ENCODE measurements at places on chromosomes 12 and 14.
A peak's percentile ranks its signal among the peaks of the same experiment; 100 is the strongest.

DNA sequence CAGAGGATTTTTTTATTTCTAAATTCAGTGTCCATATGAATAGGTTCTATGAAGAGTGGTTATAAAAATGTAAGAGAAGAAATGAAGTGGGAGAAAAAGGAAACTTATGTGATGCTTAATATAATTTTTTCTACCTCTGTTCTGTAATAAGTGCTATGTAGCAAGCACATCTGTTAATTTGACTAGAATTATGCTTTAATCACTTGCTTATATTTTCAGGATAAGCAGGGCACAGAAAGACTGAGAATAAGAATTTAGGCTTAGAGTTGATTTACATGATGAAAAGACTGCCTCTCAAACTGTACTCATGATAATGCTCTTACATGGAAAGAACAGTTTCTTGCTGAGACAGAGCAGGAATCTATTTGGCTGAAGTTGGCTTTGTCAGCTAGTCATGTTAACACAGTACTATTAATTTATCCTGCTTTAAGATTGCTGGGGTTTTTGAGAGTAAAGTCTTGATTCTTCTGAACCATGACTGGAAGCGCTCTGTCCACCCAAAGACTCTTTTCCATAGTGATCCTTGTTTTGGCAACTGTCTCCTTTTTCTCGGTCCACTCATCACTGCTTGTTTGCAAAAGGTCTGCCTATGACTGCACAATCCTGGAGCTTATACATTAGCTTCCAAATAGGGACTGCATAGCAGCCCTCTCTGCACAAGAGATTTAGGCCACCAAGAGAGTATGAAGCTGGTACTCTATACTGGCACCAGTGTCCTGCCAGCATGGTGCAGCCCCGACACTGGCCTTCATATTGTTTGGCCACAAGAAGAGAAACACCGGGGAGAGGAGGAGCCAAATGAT lies 98.8 kb downstream of the AKAP6 start:
- no peak for DNase-seq

- peak; percentile 61 for DNase-seq
Observed at GRCh38 chr12:11763760-11764520, 114.5 kb downstream of the ETV6 start.

DNA sequence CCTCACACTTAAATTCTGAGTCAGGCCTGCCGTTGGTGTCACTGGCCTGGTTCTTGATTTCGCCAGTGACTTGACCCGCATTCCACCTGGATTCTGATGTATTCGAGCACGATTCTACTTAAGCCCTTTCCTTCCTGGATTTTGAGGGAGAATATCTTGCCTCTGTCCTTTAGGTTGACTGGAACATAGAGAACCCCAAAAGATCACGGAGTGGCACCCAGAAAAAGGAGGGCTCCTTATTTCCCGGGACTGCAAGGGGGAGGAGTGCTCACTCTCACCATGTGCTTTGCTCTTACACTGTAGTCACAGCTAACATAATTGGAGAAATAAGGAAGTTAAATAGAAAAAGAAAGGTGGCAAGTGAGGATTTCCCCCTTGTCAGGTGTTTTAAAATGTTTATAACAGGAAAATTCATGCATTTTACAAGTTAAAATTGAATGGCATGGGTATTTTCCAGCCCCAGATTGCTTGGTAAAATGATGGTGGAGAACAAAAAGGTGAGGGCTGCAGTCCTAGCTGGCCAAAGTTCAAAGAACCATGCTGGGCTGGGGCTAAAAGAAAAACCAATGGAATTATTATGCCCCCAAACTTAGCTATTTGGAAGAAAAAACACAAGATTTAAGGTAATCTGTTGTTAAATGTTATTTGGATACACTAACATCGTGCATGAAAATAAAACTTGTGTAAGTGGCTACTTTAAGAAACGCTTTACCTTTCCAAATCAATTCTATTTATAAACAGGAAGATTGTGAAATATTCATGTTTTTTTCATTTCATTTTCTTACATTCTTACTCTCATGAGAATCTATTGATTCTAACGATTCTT lies 8.9 kb downstream of the FOXA1 start:
- DNase-seq = no peak

GRCh38 chr12:83123039-83123438 lies 436.3 kb downstream of the TMTC2 start:
- DNase-seq = no peak

GRCh38 chr12:19440019-19440858 lies 947 bp downstream of the AEBP2 start:
- no peak for DNase-seq

- DNase-seq = no peak
Observed at GRCh38 chr14:68634874-68635595, 157.8 kb downstream of the ZFP36L1 start.

DNA sequence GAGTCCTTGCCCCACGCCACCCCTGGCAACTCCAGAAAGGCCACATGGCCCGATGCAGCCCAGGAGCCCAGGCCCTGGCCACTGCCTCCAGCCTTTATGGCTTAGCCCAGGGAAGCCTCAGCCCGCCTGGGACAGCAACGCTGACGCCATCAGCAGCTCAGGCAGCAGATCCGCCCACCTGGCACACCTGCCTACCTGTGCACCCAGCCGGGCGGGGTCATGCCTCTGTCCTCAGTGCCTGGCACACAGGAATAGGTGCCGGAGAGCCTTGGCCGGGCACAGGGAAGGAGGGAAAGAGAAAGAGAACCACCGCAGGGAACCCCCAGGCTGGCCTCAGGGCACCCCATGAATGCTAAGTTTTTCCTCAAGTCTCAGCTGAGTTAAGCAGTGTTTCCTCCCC lies 21.1 kb downstream of the BEGAIN start:
- DNase-seq = no peak

- no peak for DNase-seq
Observed at GRCh38 chr12:123491056-123491455, 33.1 kb downstream of the SNRNP35 start.

DNA sequence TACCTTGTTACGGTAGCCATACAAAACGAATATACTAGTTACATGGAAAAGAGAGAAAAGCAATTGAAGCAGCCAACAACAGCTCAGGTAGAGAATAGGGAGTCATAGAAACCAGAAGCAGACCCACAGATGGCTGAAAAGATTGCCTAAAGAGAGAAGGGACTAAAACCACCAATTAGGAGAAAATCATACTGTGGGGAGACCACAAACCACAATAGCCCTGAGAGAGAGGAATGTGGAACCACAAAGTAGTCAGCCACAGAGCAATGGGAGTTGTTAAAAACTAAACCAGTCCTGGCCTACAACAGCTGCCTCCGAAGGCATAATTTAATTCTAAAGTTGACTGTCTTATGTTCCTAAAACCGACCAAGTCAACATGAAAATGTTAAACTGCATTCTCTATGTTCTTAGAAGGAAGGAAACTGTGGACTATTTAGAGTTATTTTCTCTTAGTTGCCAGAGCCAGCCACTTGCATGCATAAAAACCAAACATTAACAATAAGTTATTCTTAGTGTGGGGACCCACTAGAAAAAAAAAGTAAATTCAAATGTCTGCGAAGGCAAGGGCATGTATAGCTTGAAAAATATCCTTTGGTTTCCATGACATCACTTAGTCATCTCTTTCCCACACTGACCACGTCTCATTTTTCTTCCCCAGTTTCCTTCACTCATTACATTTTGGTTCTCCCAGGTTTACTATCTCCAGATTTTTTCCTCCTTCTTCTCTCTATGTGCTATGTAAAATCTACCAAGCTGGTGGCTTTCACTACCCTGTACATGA lies 398.1 kb downstream of the NOVA1 start:
- peak; percentile 9 for DNase-seq

DNA sequence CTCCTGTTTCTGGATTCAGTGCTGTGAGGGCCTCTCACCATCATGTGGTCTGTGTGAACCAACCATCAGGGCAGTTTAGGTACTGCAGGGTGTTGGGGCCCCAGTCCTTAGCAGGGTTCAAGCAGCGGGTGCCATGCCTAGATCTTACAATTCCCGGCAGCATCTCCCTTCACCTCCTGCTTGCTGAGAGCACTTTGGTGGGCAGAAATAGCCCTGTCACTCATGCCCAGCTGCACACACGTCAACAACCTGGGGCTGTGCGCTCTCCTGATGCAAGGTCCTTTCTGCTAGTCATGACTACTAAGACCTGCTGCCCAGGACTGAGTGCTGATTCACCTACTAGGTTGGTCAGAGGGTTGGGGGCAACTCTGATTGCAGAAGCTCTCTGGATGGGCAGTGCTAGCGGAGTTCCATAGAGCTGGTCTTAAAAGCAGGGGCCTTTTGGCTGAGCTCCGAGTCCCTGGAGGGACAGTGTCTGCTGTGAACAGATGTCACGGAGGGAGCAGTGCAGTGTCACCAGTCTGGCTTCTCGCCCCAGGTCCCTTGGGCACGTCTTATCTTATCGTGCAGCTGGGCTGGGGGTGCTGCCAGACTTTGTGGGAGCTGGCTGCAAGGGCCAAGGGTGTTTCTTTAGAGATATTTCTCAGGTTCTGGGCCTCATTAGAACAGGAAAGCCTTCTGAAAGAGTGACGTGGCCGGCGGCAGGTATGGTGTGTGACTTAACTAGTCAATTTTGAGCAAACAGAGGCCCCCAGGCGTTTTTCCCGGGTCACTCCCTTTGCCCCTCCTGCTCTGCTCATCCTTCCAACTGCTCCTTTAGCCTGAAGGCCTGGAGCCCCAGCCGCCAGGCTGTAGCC lies 71.8 kb downstream of the NINJ2 start:
- no peak for DNase-seq

- DNase-seq = no peak
Observed at GRCh38 chr12:99476956-99477355, 170.6 kb upstream of the GARIN6 start.

GRCh38 chr12:130983328-130984017 lies 29.8 kb downstream of the ADGRD1 start:
- DNase-seq = no peak

GRCh38 chr12:64694130-64695040 lies 64.8 kb downstream of the GNS start:
- no peak for DNase-seq

DNA sequence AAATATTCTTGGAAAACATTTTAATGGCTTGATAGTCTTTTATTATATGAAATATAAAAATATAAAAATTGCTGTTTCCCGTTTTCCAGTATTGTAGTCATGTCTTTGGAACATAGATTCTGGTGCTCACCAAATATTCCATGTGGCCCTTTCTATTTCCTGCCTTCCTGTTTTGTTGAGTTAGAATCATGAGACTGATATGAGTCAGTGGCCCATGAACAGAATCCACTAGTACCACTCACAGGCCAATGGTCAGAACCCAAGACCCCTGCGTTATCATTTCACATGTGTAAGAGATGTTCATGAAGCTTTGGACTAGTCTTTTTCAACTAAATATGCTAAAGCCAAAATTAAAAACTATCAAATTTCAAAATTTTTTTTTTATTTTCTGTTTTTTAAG lies 56.9 kb downstream of the BICD1 start:
- DNase-seq = no peak

- peak; percentile 27 for DNase-seq
Observed at GRCh38 chr14:99995700-99996356, 69.4 kb upstream of the EVL start.

- DNase-seq = no peak
Observed at GRCh38 chr14:43786066-43786762, 720.9 kb downstream of the FSCB start.

- peak; percentile 31 for DNase-seq
Observed at GRCh38 chr14:38079268-38079667, 128.4 kb upstream of the SSTR1 start.

DNA sequence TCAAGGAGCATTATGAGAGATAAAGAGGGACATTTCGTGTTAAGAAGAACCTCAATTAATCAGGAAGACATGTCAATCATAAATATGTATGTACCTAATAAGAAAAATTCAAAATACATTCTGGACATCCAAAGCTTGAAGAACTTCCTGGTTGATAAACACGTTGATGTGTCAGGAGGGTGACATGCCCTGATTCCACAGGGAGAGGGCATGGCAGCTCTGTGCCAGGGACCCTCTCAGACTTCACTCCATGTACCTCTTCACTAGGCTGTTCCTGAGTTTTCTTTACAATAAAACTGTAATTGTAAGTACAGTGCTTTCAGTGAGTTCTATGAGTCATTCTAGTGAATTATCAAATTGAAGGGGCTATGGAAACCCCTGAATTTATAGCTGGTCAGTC lies 163.5 kb downstream of the CFAP54 start:
- no peak for DNase-seq

- DNase-seq = no peak
Observed at GRCh38 chr12:98253207-98254037, 262.0 kb upstream of the TMPO start.

GRCh38 chr12:19058235-19059021 lies 71.1 kb upstream of the PLEKHA5 start:
- DNase-seq = no peak

DNA sequence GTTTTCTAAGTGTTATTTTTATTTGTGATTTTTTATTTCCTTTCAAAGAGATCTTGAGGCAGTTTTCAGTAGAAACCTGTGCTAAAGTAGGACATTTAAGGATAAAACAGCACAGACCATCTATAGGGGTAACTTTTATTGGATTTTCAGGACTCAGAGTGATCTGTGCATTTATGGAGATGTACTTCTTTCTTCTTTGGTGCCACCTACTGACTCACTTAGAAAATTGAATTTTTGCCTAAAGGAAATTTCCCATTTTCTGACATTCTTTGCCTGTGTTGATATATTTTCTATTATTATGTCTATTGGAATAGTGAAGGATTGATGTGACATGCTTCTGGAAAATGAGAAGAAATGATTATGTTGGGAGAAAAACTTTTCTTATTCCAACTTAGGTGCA lies 113.0 kb downstream of the UNC79 start:
- peak; percentile 5 for DNase-seq

GRCh38 chr12:104482113-104482512 lies 25.4 kb downstream of the CHST11 start:
- no peak for DNase-seq

DNA sequence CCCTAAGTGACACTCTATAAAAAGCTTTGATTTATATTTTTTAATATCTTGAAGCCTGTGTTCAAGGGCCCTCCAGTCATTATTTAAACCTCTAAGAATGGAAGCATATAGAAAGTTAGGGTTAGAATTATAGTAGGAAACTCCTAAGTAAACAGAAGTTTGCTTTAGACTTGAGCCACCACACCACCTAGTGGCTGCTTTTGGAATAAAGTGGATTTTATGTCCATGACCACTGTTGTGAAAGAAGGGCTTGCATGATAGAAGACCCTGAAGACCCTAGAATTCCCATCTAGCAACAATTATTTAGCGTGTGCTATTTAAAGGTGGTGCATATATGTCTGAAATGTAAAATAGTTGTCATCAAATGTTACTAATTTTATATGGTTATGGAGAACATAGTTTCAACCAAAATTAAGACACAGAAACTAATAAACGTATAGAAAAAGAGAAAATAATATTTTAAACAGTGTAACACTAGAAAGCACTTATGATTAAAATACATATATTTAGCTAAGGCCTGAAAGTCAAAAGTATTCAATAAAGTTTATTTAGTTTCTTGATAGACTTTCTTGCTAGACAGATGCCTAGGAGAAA lies 21.3 kb downstream of the LRRIQ1 start:
- DNase-seq = peak; percentile 12

- DNase-seq = peak; percentile 60
Observed at GRCh38 chr14:55136885-55137786, 8.1 kb downstream of the LGALS3 start.

- no peak for DNase-seq
Observed at GRCh38 chr14:73738518-73739173, 24.5 kb upstream of the PNMA1 start.
